ENCODE measurements at places on chromosomes 5 and 9. TPM values are rescaled to one million over a fixed set of nuclear protein-coding genes. Genes with fewer than 3 reads are reported as not detected.

The PCA3 gene
- polyA plus RNA-seq, result 0.21 TPM

The FNIP1 gene
- polyA plus RNA-seq, result 3.7 TPM

- no peak for DNase-seq
These were observed 5.1 kb upstream of the EGR1 start for GRCh38 chr5:138460032-138460693.

- DNase-seq, result no peak
These were observed 18.6 kb downstream of the JAKMIP2 start for GRCh38 chr5:147763791-147764525.

Measured in SK-N-SH (cell line).